Activated naive CD8-positive, alpha-beta T cell treated with anti-CD3 and anti-CD28 coated beads, Interleukin-2, amount 50 U/mL, for 24 hours (primary cell): ENCODE measurements at places on chromosomes 5 and 9.

DNA sequence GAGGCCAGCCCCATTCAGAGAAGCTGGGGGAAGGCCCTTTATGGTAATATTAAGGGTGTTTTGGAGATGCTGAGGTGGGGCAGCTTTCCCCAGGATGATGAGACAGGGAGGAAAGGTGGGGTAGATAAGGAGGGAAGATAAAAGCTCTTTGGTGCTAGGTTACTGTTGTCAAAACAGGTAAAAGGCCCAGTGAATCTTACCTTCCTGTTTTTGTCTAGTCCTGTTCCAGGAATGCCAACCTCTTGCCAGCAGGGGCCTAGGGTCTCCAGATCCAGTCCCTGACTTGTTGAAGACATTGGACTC is 797 bp upstream of the CCL27 start:
- DNase-seq = no peak

DNA sequence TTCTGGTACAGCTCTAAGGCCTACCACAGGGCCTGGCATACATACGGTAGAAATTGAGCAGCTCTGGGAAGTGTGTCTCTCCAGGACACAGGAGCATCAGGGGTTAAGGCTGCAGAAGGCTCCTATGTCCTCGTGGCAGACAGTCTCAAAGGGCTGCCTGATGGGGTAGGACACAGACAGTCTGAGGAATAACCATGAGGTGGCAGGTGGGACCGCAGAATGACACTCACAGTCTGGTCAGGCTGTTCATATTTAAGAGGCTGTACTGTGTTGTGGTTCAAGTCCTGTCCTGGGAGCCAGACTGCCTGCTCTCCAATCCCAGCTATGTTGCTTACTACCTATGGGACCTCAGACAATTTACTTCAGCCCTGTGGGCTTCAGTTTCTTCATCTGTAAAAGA is 217.1 kb downstream of the TRIM32 start:
- DNase-seq = no peak

- DNase-seq = no peak
Measured at GRCh38 chr9:129273941-129274684, 96.1 kb upstream of the IER5L start.

DNA sequence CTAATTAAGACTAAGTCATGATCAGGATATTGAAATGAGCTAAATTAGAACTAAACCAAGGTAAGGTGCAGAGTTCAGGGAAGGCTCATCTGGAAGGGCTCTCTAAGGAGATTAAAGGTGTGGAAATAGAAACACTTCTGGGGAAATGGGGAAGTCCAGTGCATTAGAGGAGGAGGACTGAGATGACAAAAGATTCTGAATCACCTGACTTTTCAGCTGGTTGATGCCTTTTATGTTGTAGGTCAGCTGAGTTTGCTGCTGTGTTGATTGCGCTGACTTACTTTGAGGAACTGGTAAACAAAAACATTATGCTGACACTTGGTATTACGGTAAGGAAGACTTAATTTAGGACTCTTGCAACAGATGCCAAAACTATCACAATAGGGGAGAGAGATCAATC is 23.8 kb downstream of the IFNA5 start:
- no peak for DNase-seq

DNA sequence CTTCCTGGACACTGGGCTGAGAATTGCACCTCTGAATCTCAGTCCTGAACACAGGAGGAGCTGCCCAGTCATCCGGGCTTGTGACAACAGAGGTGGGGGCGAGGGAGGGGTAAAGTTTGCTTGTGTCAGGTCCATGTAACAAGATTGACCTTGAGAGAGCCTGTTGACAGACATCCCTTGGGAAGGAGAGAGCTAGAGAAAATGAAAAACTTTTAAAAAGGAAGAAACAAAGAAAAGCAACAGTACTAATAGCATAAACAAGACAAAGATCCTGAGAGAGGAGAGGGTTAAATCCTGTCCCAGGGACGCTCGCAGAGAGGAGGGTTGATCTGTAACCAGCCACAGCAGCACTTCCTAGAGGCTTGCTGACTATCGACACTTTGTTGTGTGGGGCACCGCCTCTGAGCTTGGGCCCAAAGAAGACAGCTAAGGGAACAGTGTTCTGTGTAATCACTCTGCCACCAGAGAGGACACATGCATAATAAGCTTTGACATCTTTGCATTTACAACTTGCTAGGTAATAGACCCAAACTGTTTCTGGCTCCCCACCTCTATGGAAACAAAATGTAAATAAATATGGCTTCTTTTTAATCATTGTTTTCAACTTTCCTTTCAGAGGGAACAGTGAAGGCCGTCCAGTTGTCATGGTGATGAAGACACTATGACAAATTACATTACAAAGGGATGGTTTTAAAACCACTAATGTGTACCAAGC is 363.7 kb downstream of the CSNK1G3 start:
- no peak for DNase-seq

- peak; percentile 84 for DNase-seq
Measured at GRCh38 chr9:114718801-114719221, 36.8 kb upstream of the TEX48 start.

DNA sequence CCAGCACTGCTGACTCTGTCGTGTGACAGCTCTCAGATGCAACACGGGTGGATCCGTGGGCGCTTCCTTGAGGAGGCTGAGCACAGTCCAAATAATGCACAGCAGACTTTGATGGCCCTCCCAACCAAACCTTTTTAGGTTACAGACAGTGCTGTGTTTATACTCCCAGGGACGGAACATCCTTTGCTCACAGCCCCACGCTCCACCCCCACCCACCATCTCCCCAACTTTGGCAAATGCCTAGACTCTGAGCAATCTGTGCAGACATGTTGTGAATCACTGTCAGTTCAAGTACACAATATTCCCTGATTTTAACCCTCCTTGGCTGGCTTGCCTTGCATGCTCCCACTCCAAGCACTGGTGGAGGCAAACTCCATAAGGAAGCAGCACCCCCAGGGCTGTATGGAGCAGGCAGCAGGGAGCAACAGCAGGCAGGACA is 324.6 kb downstream of the MLLT3 start:
- no peak for DNase-seq

GRCh38 chr5:169125571-169125970 is 175.4 kb downstream of the SLIT3 start:
- DNase-seq = no peak

DNA sequence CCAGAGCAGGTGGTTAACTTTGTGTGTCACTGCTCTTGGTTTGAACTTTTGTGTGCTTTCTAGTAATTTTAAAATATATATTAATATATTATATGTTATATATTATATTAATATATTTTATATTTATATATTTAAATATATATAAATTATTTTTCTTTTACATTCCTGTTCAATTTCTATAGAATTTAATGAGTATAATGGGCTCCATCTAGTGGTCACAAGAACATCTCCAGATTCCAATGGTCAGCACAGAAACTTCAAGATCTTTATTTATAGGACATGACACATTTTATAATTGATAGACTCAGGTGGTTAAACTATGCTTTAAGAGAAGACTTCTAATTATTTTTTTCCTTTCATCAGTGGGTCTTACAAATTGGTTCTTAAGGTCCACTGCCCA is 39.1 kb downstream of the COL23A1 start:
- DNase-seq = no peak

- DNase-seq = no peak
Measured at GRCh38 chr5:134477462-134478245, 47.8 kb upstream of the JADE2 start.

GRCh38 chr5:158382473-158382872 is 523.5 kb upstream of the CLINT1 start:
- peak; percentile 44 for DNase-seq

- DNase-seq = peak; percentile 38
Measured at GRCh38 chr9:37036371-37036775, 2.3 kb upstream of the PAX5 start.

- DNase-seq = no peak
Measured at GRCh38 chr9:86184138-86184524, 75.3 kb downstream of the C9orf153 start.

DNA sequence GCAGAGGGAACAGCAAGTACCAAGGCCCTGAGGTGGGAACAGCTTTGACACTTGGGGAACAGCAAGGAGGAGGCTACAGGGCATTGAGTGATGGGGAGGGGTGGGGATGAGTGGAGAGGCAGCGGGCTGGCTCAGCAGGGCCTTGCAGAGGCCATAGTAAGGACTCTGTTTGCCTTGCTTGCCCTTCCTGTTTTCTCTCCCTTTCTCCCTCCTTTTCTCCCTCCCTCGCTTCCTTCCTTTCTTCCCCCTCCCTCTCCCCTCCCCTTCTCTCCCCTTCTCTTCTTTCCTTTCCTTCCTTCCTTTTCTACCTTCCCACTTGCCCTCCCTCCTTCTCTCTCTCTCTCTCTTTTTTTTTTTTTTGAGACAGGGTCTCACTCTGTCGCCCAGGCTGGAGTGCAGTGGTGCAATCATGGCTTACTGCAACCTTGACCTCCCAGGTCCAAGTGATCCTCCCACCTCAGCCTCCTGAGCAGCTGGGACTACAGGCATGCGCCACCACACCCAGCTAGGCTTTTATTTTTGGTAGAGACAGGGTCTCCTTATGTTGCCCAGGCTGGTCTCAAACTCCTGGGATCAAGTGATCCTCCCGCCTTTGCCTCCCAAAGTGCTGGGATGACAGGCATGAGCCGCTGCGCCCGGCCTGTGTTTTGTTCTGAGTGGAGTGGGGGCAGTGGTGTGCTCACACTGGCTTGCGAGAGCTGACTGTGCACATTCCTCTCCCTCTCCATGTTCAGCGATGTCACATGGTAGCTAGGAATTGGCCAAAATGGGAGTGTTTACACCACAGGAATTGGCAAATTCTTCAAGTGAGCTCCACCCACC is 17.1 kb downstream of the IER5L start:
- no peak for DNase-seq

DNA sequence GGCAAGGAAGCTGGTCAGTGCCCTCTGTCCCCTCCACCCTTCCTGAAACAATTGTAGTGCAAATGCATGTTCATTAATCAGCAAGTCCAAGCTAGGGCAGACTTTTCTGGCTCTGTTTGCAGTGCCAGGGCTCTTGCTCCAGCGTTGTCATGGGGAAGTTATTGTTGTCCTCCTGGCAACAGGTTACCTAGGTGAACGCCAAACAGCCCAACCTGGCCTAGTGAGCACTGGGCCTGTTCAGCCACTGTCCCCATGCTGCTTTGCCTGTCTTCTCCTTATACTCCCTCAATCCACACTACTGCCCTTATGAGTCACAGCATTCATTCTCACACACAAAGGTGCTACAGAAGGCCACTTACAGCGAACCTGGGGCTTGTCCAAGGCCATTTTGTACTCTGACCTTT is 34.5 kb upstream of the GLIS3 start:
- no peak for DNase-seq

DNA sequence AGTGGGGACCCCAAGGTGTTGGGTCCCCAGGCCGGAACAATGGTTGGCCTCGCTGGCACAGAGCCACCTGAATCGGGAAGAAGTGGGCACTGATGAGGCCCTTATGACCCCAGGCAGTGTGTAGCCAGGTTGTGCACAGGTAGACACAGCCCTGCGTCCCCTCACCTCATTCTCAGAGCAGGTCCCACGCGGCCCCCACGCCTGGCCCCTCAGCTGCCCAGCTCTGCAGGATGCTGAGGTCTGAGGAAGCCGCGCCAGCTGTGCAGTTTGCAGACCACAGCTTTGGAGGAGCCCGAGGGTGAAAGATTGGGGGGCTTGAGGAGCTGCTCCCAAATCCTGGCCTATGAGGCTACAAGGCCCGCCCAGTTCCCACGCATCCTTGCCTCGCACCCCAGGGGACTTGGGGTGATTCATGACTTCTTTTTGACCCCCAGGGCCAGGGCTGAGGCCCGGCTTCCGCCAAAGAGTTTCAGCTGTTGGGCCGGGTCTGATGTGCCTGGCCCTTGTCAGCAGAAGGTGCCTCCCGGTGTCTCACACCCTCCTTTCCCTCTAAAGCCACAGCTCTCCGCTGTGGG is 87.8 kb upstream of the PHYKPL start:
- no peak for DNase-seq

DNA sequence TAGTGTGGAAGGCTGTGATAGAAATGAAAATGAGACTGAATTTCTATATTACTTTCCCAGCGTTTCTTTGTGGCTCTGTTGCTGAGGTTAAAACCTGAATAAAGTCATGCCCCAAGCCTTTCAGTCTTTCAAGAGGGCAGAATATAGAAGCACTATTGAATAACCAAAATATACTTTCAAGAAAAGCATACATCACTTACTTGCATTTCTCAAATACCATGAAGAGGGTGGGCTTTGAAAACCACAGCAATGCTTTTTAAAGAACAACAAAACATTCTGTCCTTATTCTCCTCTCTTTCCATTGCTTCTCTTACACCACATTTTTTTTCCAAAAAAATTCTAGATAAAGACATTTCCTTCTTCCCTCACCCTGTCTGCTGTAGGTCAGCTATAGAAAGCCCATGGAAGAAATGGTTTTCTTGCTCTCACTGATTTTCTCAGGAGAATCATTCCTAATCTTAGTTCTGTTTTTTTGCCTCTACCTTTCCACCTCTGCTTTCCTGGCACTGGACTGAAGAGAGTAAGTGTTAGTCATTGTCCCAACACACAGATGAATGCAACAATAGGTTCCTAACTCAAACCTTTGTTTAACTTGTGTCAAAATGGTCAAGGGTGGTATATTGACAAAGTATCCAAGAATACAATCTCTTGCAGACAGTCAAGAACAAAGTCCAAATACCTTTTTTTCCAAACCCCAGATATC is 51.6 kb downstream of the NUDT12 start:
- no peak for DNase-seq

DNA sequence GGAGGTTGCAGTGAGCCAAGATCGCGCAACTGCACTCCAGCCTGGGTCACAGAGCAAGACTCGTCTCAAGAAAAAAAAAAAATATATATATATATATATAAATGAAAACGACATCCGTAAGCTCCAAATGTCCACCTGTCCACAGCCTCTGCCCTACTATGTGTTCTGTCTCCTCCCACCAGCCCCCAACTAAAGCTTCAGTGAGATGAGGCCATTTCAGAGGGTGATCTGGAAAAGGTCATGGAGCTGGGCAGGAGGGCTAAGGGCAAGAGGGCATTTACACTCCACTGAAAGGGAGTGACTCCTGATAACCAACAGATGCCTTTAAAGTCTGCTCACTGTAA is 2.4 kb downstream of the SPRY4 start:
- no peak for DNase-seq

DNA sequence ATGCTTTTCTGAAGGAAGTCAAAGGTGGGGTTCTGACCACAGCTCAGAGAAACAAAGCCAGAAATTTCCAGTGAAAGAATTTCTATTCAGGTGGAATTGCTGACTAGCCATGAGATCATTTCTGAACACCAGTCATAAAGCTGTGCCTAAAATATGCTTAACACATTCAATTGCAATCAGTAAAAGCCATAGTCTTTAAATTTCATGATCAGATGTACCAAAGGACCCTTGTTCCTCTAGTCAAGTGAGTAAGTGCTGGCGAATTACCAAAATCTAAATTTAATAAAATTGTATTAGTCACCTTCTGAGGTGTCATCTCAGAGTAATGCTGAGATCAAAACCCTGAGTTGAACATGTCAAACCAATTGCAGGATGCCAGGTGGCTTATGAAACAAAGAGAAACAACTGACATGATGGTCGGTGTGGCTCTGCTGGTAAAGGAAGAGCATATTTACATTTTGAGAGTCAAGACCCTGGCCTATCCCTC is 334.2 kb upstream of the CCNH start:
- DNase-seq = no peak

DNA sequence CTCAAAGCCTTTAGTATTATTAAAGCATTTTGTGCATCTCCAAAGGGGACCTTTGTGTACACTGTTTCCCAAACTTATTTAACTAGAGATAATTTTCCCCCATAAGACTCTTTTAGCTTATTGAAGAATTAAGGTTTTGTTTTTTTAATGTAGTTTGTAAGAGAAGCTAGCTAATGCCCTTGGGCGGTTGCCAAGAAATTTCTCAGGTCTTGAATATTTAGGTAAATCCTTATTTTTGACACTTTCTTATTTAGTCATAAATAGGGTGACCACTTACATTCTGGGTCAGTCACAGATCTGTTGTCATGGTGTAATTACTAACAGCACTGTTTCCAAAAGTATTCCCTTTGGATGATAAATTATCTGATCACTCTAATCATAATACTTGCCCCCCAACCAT is 27.2 kb downstream of the TNFAIP8 start:
- no peak for DNase-seq
